ENCODE measurements at places on chromosomes 12 and 14.

DNA sequence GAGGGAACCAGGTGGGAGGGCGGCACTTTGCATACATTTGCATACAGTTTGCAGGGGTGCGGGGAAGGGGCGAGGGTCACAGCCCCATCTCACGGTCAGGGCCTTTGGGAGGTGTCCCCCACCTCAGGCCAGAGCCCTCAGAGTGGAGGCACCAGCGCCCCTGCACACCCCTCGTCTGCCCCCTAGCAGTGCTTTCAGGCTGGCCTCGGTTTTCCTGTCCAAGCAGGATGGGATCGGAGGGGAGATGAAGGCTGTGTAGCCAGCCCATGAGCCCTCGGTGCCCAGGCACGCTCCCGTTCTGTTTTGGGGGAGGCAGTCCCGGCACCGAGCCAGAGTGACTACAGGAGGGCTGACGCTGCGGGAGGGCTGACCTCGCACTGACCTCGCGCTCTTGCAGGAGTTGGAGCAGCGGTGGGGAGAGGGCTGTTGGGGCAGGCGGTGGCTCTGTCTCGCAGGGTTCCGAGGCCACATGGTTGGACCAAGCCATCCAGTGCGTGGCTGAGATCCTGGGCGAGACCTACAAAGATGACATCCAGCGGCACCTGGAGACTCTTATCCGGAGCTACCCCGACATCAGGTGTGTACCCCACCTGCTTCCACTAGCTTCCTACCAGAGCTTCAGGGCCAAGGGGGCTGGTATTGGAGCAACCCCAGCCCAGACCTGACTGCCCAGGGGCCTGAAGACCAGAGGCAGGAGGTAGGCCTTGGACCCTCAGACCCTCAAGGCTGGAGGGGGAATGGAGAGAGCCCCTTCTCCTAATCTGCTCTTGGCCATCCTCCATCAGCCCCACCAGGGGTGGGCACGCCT lies 13.6 kb downstream of the EXOC3L4 start:
- DNase-seq, result no peak

DNA sequence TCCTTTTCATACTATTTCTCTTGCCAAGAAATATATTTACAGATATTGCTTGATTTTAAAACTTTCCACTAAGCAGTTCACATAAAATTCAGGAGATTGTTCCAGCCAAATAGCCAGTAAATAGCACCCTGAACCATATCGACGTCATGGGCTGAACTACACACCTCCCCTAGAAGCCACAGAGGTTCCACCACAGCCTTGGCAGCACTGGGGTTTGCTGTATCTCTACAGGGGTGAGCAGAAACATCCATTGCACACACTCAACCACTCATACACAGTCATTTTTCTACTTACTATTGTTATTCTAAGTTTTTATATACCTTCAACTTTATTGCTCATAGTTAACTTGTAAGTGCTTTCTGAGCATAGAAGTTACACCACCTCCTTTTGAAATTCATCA lies 8.1 kb upstream of the EIF2S3B start:
- DNase-seq, result no peak

GRCh38 chr14:27634056-27634970 lies 1036.5 kb upstream of the NOVA1 start:
- DNase-seq, result no peak

- DNase-seq, result no peak
Measured at GRCh38 chr12:47547077-47547476, 158.8 kb downstream of the RPAP3 start.

GRCh38 chr14:101737414-101738339 lies 23.8 kb upstream of the PPP2R5C start:
- no peak for DNase-seq

DNA sequence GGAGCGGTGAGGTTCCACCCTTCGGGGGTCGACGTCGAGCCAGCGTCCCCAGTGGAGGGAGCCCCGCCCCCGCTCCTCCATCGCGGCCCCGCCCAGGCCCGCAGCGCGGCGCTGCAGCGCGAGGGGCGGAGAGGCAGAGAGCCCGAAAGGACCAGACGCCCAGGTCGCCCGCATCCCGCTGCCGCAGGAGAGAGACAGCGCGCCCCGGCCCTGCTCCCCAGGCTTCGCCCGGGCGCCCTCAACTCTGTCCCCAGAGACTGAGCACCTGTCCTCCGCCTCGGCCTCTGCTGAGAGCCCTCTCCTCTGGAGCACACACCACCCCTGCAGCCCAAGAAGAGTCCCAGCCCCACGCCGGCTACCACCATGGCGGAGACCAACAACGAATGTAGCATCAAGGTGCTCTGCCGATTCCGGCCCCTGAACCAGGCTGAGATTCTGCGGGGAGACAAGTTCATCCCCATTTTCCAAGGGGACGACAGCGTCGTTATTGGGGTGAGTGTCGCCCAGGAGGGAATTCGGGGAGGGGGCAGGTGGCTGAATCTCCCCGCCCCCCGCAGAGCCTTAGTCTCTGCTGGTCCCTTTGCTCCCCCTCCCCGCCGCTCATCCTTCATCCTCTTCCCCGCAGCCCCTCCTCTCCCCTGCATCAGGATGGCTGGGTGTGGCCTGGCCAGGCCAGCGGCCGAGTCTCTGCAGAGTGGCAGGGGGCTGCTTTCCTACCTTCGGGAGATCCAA lies at the start of gene KIF5A:
TSS of gene KIF5A (plus strand) at position 136 of the 732 bp plus-strand sequence. CDS start at position 364, 228 bp downstream.
- DNase-seq, result no peak

GRCh38 chr12:130965668-130966067 lies 12.0 kb downstream of the ADGRD1 start:
- no peak for DNase-seq

- no peak for DNase-seq
Measured at GRCh38 chr12:77800501-77800900, 30.2 kb upstream of the NAV3 start.

DNA sequence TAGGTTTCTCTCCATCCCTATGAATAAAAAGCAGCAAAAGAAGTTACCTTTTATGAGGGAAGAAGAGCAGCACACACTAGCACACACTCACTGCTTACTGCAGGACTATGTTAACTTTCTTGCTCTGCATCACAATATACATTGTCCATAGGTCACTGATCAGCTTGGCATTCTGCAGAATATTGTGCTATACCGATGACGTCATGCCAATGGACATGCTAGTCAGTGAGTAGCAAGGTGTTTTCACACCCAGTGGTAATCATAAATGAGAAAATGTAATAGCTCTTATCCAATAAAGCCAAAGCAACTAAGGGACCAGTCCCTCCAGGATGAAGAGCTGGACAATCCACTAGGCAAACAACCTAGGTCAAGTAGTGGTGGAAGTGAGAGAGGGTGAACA lies 16.7 kb upstream of the ZDHHC17 start:
- no peak for DNase-seq

DNA sequence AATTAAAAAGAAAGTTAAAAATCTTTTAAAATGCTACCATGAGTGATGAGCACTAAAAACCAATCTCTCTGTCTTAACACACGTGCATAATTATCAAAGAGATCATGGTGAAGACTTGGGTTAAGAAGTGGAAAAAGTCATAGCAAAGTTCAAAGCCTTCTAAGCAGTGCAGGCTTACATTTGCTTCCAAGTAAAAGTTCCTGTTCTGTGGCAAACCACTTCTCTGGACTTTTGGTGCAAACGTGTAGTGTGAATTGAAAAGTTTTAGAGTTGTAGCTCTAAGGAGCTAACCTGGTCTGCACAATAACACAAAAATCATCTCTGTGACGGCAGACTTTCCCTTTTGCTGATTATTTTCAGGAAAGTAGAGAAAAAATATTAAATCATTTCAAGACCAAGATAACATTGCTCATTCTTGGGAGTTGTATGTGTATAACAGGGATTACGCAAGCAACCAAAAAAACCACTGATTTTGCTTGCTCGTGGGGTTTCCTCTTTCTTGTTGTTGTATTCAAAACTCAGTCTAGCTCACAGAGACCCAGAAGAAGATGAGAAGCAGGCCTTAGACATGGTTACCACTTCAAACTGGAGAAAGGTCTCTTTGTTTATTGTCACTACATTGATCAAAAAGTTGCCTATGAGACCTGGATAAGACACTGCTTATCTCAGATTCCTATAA lies 2.3 kb upstream of the GLIPR1 start:
- no peak for DNase-seq

DNA sequence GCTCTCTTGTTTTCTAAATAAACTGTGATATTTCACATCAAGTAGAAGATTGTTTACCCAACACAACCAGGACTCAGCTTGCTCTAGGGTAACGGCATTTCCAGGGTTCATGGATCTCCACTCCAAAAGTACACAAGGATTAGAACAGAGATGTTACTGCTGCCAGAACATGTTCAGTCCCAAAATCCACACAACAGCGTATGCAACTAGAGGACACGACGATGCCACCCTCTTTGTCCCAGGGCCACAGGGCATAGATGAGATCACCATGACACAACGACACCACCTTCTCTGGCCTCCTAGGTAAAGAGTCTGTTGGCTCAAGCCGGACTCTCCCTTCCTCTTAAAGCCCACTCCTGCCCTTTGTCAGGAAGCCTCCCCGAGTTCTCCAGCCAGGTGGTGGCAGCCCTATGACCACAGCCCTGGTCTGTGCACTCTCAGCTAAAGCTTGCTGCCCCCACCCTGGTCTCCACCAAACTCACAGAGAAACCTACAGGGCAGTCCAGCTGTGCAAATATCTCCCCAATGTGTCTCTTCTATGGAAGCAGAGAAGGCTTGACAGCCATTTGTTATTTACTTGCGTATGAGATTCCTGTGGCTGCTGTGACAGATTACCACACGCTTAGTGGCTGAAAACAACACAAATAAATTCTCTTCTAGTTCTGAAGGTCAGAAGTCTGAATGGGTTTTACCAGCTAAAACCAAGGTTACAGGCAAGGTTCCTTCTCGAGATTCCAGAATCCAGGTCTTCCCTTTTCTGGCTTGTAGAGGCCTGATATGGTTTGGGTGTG lies 10.3 kb downstream of the CLMN start:
- DNase-seq, result no peak

DNA sequence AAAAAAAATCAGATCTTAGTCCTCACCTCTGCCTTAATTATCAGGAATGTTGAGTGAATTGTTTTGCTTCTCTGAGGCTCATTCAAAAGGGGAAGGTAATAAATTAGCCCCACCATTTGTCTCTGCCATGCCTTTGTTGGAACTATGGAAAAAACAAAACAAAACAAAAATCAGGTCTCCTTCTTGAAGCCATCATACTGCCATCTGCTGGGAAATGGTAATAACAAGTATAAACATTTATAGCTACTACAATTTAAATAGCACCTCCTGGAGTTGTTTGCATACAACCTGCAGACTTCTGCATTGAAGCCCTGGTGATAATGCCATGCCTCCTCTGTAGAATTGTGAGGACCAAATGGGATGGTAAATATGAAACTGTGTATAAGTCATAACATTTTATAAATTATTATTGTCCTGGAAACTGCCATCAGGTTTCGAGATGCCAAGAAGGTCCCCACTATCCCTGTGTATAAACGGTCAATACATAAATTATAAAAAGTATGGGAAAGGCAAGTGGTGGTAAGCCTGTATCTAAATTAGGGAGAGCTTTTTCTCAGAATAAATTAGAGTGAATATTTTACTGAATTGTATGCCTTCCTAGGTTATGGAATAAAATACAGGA lies 87.2 kb upstream of the FGD4 start:
- DNase-seq, result no peak

DNA sequence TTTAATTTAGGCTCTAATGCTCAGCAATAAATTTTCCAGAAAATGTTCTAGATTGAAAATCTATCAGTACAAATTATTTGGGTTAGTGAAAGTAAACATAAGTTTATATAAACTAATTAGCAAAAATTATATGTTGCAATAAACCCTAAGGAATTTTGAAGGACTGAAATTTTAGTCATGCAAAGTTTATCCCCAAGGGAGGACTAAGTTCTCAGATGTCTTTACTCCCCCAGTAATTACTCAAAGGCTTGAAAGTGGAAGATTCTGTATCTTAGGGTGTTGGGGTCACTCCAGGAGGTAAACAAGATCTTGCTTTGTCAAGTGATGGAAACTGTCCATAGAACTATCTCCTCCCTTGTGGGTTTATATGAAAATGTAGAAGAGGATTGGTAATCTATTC lies 183.7 kb downstream of the AKAP6 start:
- no peak for DNase-seq

DNA sequence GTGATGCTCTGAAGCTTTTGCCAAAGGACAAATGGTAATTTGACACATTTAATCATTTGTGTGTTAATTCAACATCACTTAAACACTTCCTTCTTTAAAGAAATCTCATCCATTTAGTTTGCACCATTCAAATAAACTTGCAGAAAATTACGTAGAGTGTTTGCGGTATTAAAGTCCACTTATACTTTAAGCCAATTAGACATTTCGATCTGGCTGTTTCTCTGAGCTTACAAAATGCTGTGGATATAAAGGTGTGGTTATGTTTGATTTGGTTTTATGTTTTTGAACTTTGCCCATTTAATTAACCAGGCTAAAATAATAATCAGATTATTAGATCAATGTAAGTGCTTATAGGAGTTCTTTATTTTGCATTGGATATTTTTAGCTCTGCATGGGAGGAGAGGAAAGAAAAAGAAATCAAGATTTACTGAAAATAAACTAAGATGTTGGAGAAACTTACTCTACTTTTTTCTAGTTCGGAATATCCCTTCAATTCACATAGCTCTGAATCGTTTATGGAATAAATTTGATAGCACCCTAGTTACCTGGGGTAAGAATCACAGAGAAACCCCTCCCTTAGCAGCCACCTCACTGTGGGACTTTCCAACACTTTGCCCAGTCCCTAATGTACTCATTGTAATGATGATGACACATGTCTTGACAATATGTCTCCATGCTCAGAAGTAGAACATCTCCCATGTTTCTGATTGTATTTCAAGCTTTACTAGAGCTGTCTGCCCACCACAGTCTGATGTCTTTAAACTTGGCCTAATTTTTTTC lies 268.0 kb downstream of the BTG1 start:
- peak; percentile 9 for DNase-seq

- DNase-seq, result no peak
Measured at GRCh38 chr12:116558280-116559161, 660 bp upstream of the MAP1LC3B2 start.

- peak; percentile 32 for DNase-seq
Measured at GRCh38 chr12:14256555-14257169, 108.8 kb upstream of the ATF7IP start.

DNA sequence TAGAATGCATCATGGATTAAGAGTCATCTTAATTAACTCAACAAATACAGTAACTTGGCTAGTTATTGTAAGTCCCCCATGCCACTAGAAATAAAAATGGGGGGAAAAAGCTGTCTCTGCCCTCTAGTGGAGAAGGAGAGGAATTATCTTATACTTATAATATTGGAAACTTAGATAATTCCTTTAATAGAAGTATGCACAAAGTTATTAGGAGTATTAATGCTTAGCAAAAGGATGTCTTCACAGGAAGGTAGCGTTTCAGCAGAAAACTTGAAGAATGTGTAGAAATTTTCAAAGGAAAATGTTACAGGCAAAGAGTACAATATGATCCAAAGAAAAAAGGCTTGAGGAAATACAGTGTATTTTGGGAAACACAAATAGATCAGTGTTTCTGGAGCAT lies 19.8 kb downstream of the OR5AU1 start:
- DNase-seq, result no peak

GRCh38 chr14:74333909-74334308 lies 14.4 kb upstream of the VRTN start:
- DNase-seq, result no peak

DNA sequence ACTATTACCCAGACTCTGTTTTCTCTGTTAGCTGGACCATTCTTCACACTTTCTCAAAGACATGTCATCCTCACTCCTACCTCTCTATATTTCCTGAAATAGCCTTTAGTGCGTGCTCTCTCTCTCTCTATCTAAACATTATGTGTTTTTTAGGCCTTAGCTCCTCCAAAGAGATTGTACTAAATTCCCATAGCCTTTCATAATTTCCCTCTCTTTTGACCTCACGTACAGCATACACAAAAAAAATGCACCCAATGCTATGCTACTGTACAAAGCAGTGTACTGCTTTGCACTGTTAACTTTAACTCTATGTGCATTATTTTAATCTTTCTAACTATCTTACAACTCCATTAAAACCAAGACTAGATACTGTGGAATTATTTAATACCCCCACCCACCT lies 288.4 kb downstream of the DAD1 start:
- no peak for DNase-seq
